AG09319 (cell line): ENCODE measurements at places on chromosomes 7 and 10.

DNA sequence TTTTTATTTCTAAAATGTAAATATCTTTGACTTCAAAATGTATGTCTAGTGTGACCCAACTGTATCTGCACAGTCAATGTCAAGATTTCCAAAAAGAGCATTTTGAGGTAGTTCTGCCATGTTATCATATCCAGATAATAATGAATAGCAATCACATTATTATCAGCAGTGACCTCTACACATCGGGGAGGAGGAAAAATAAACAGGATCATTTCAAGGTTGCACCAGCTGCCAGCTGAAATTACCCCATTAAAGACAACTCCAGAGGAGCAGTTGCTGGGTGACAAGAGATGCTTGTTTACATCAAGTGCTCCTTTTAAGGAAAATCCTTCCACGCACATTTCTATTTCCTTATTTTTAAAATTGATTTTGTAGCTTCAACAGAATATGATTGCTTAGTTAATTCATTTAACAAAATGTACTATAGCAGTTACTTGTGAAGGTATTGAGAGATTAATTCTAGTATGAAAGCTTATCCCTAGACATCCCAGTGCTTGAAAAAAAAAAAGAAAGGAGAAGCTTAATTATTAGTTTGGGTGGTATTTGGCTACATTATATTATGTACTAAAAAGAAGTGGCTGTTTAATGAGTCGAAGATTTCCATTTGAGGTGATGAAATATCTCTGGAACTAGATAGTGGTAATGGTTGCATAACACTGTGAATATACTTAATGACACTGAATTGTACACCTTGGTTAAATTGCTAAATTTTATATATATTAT is 19.3 kb upstream of the SLC35G1 start:
- DNase-seq: no peak

- no peak for DNase-seq
These were observed 97.4 kb downstream of the FOXL3 start for GRCh38 chr7:387132-388022.

DNA sequence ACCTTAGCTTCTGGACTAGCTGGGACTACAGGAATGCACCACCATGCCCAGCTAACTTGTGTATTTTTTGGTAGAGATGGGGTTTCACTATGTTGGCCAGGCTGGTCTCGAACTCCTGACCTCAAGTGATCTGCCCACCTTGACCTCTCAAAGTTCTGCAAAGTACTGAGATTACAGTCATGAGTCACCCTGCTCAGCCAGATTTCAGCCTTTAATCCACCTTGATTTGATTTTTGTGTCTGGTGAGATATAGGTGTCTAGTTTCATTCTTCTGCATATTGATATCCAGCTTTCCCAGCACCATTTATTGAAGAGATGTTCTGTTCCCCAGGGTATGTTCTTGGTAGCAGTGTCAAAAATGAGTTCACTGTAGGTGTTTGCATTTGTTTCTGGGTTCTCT is 20.1 kb upstream of the CYP3A7 start:
- DNase-seq: no peak

DNA sequence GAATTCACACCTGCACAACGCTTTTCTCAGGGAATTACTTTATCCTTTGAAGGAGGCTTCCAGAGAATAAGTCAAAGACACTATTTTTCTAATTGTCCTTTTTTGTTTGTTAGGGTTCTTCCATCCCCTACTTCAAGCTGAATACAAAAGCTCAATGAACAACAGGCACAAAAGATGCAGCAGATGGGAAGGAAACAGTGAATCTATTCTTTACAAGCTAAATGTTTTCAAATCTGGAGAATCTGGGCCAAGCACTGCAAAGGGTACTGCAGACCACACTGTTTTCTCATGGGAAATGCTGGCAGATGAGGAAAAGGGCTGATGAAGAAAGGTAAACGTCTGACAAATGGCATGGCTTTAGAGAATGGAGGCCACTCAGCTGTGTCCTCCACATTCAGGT is 18.5 kb downstream of the LIPA start:
- DNase-seq: no peak

GRCh38 chr10:124688386-124688785 is 55.8 kb downstream of the FAM53B start:
- no peak for DNase-seq

GRCh38 chr7:7982904-7983303 is 14.3 kb downstream of the GLCCI1 start:
- DNase-seq: no peak

- DNase-seq: no peak
These were observed 179.2 kb upstream of the CDCA7L start for GRCh38 chr7:22124941-22125340.

GRCh38 chr7:38863601-38864291 is 45.2 kb downstream of the VPS41 start:
- DNase-seq: no peak

- no peak for DNase-seq
These were observed 89.7 kb downstream of the HIPK2 start for GRCh38 chr7:139687980-139688632.

DNA sequence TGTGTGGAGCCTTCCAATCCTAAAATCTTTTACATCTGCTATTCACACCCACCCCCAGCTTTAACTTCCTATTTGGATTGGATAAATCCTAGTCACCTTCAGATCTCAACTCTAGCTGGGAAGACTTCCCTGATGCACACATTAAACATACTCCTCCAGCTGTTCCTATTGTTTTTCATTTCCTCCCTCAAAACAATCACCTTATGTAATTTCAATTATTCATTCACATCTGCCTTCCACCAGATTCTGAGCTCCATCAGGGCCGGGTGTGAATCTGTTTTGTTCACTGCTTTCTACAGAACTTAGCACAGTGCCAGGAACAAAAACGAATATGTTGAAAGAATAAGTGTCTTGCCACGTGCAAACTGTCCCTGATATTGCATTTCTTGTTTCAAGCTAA is 497.4 kb downstream of the PLXDC2 start:
- no peak for DNase-seq

DNA sequence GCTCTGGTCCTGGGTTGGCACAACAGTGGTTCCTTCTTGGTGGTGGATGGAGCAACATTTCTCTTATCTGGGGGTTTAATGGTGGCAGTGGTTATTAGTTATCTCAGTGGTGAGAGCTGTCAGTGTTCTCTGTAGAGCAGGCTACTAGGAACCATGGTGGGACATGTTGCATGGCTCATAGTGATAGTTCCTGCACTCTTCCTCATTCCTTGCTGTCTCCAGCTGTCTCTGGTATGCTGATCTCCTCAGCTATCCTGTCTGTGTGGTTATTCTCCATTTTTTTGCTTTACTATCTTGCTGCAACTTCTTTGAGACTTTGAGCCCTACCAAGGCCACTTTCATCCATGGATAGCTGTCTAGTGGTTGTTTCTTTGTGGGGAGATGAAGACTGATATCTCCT is 44.0 kb downstream of the CCDC7 start:
- no peak for DNase-seq

DNA sequence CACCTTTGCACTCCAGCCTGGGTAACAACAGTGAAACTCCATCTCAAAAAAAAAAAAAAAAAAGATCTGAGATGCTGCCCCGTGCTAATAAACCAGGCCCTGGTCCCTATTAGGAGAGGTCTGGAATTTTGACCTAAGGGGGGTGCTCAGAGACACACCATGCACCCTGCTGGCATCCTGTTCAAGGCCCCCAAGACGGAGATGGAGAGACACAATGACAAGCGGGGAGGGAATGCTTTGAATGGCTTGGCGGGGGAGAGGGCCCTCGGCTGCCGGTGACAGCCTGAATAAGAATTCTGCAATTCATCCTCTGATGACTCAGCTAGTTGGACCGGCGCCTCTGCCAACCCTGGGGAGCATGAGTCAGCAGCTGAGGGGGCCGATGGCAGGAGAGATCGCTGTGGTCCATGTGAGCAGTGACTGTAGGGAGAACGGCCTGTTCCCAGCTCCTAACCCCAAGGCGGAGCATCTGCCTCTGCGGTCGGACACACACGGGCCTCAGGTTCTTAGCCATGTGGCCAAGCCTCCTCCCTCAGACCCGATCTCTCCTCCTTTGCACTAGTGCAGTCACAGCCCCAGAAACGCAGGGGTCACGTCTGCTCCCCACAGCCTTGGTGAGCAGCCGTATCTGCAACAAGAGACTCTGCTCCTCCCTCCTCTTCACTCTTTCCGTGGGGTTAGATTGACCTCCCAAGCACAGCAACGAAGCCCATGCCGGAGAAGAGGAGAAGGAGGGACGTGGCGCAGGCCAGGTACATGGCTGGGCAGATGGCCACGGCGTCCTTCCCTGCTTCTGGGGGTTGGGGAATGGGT is 14.9 kb downstream of the TRIM56 start:
- DNase-seq: peak; percentile 95

DNA sequence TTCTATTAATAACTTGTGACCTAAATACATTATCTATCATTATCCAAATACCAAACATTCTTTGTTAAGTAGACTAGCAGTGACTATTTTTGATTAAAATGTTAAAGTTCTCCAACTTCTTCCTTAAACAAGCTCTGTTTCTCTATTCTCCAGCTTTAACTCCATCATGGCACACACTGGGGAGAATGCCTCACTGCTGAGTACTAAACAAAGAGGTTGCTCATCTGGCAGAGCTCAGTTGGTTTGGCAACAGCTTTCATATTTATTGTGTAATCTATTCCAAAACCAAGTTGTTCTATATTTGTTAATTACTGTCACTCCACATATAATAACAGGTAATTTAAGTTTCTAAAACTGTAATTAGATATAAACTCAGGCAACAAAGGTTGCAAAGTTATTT is 89.6 kb downstream of the USP6NL start:
- DNase-seq: no peak

DNA sequence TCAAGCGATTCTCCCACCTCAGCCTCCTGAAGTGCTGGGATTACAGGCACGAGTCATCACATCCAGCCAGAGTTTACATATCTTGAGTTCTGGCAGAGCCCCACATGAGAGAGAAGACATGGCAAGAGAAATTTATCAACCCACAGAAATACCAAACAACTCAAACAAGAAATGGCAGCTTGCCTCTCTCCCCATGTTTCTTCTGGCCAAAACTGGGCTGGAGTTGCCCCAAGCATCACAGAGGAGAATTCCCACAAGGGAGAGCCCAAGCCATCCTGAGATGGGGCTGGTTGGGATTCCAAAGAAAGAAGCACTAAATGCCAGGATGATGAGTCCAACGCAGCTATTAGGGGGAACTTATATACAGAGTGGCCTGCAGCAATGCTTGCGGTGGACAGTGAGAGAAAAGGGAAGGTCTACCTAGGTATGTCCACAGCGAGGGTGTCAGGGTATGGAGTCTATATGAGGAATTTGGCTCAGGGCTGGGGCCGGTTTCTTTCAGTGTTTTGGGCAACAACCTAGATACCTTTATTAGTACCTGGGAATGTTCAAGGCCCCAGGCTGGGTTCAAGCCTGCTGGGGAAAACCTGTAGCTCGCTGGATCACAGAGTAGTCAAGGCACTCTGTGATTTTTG is 14.5 kb upstream of the PAX4 start:
- DNase-seq: peak; percentile 70

DNA sequence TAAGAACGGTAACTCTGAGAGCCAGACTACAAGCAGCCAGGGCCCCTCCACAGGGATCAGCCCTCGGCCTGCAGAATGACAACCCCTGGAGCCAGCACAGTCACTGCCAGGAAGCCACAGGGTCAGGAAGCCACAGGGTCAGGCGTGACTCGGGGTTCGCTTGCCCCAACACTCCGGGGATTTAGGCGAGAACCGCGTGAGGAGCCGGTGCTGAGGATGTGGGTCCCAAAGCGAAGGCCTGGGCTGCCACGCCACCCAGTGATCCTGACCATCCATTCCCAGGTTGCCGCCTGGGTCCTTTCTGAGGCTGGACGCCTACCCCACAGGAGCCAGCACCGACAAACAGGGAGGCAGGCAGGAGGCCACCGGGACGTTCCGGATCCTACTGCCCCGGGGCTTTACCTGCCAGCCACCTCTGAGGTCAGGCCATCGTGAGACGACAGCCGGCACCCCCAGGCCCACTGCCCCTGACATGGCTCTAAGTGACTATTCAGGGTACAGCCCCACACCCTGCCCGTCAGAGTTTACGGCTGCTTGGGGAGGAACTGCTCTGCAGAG is 228.6 kb downstream of the ELFN1 start:
- DNase-seq: no peak

GRCh38 chr10:29140151-29140550 is 148.7 kb upstream of the LYZL1 start:
- DNase-seq: no peak

GRCh38 chr7:131424219-131424822 is 96.6 kb downstream of the MKLN1 start:
- no peak for DNase-seq
